ENCODE measurements at places on chromosomes 1 and 21. TPM values are rescaled to one million over a fixed set of nuclear protein-coding genes. Genes with fewer than 3 reads are reported as not detected.

INTS3 gene
- total RNA-seq = 50.5 TPM

FLG2 gene
- total RNA-seq = not detected

ARHGEF10L gene
- total RNA-seq = 26.5 TPM

GSTM5 gene
- 8.4 TPM for total RNA-seq

TSHB gene
- not detected for total RNA-seq

YOD1 gene
- 9.9 TPM for total RNA-seq

KCNQ4 gene
- total RNA-seq = 1.2 TPM

CCDC17 gene
- 0.70 TPM for total RNA-seq

CCDC30 gene
- 4.5 TPM for total RNA-seq

TEX38 gene
- not detected for total RNA-seq

GCSAML gene
- total RNA-seq = 0.32 TPM

RAP1GAP gene
- 44.2 TPM for total RNA-seq

All from left lung (tissue), 14 donors.